ENCODE measurements at places on chromosomes 13 and 19.
A peak's percentile ranks its signal among the peaks of the same experiment; 100 is the strongest.

- peak overlapping the region; percentile 97 for H3K4me3 ChIP-seq
- H3K36me3 ChIP-seq, result peaks cover 37% of the 10 kb centered on the region
- peak; percentile 19 for DNase-seq
These were observed 760 bp downstream of the ZNF91 start for GRCh38 chr19:23394511-23394910.

- no peak for DNase-seq
- no peak overlapping the region for H3K4me3 ChIP-seq
- H3K27me3 ChIP-seq, result no peaks in the 10 kb centered on the region
- no peaks in the 10 kb centered on the region for H3K4me1 ChIP-seq
- H3K27ac ChIP-seq, result no peak overlapping the region
- H3K36me3 ChIP-seq, result no peaks in the 10 kb centered on the region
These were observed 380.8 kb downstream of the LMO7 start for GRCh38 chr13:76016799-76017400.

GRCh38 chr13:112219740-112220139 lies 152.8 kb downstream of the SOX1 start:
- no peak overlapping the region for H3K27ac ChIP-seq
- no peaks in the 10 kb centered on the region for H3K36me3 ChIP-seq
- no peaks in the 10 kb centered on the region for H3K27me3 ChIP-seq

DNA sequence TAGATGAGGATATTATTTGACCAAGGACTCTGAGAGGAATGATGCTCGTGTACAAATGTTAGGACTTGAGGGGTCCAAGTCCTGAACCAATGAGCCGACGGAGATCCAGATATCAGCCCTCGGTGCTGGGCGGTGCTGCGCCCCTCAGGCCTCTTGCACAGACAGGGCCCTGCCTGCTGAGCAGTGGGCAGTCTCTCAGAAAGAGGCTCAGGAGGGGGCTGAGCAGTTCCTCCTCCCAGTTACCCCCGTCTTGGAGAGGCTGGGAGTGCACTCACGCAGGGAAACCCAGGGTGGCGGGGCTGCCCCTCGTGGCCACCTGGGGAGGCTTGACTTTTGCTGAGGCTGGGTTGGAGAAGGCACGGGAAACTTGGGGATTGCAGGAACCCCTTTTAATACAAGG lies 18.4 kb downstream of the TEX29 start:
- no peak overlapping the region for H3K4me3 ChIP-seq
- no peaks in the 10 kb centered on the region for H3K4me1 ChIP-seq
- no peak overlapping the region for H3K27ac ChIP-seq
- DNase-seq, result no peak
- no peaks in the 10 kb centered on the region for H3K36me3 ChIP-seq

DNA sequence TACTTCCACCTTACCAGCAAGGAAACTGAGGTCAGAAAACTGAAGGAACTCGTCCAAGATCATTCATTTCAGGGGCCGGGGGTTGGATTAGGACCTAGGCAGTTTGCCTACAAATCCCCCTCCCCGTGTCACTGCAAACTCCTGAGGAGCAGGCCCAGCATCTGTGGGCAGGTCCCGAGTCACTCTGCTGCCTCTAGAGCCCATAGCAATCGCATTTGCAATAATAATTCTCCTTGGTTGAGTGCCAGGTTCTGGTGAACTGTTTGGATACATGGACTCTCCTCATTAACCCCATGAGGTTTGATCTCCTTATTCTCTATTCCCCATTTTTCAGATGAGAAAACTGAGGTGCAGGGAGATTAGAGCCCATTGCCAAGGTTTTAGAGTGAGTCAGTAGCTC lies 903 bp downstream of the PIN1 start:
- no peak for DNase-seq
- no peaks in the 10 kb centered on the region for H3K27me3 ChIP-seq
- H3K4me3 ChIP-seq, result peak overlapping the region; percentile 97
- peak overlapping the region; percentile 66 for H3K27ac ChIP-seq

DNA sequence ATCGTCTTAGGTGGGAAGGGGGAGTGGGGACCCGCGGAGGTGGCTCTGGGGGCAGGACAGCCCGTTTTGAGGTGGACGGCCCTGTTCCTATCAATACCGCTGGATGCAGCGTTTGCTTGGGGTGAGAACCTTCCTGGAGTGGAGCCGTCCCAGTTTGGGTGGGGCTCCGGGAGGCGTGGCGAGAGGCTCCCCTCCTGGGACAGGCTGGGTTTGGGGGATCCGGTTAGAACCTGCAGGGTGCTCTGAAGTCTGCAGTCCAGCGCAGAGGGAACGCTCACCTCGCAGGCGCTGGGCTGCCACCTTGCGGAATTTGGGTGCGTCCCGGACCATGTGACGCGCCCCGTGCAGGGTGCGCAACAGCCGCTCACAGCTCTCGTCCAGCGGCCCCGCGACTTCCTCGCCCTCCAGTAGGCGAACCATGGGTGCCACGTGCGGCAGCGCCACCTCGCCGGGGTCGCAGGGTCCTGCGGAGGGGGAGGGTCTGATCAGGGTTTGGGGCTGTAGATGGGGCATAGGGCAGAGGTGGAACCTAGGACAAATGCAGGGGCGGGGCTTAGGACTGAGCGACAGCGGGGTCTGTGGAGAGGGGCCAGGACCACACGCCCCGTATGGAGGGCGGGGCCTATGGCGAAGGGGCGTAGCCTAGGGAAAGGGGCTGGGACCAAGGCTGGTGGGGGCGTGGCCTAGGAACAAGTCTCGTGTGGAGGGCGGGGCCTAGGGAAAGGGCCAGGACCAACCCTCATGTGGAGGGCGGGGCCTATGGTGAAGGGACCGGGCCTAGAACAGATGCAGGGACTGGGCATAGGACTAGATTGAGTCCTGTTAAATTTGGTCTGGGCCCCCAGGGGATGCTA lies 13.8 kb downstream of the SH2D3A start:
- DNase-seq, result peak; percentile 76
- peak overlapping the region; percentile 88 for H3K27ac ChIP-seq
- peaks cover 25% of the 10 kb centered on the region for H3K36me3 ChIP-seq
- H3K4me3 ChIP-seq, result peak overlapping the region; percentile 75

Data from activated T-helper 1 cell treated with anti-CD3 and anti-CD28 coated beads, Interleukin-12 subunit alpha, Interleukin-12 subunit beta, Interleukin-2, Interleukin-4 antibody, amounts not matched to agents 30 ng/mL and 10 ng/mL and 1 ng/mL, durations not matched to agents 14 hours and 24 hours and 36 hours (primary cell).